ENCODE measurements at places on chromosomes 5 and 9.

GRCh38 chr9:121268851-121269641 is 1.1 kb downstream of the GSN start:
- DNase-seq = no peak
- H3K27me3 ChIP-seq = peaks cover 38% of the 10 kb centered on the region
- peak overlapping the region; percentile 75 for H3K4me3 ChIP-seq
- H3K27ac ChIP-seq = no peak overlapping the region

GRCh38 chr5:112978836-112979235 is 2.2 kb downstream of the DCP2 start:
- H3K4me1 ChIP-seq = peaks cover 58% of the 10 kb centered on the region
- H3K27me3 ChIP-seq = no peaks in the 10 kb centered on the region
- DNase-seq = no peak
- peak overlapping the region; percentile 99 for H3K4me3 ChIP-seq

GRCh38 chr9:92669527-92669889 is 423 bp downstream of the IPPK start:
- H3K4me3 ChIP-seq = peak overlapping the region; percentile 93
- DNase-seq = peak; percentile 25
- peaks cover 27% of the 10 kb centered on the region for H3K4me1 ChIP-seq
- H3K27ac ChIP-seq = peak overlapping the region; percentile 81
- no peaks in the 10 kb centered on the region for H3K27me3 ChIP-seq

DNA sequence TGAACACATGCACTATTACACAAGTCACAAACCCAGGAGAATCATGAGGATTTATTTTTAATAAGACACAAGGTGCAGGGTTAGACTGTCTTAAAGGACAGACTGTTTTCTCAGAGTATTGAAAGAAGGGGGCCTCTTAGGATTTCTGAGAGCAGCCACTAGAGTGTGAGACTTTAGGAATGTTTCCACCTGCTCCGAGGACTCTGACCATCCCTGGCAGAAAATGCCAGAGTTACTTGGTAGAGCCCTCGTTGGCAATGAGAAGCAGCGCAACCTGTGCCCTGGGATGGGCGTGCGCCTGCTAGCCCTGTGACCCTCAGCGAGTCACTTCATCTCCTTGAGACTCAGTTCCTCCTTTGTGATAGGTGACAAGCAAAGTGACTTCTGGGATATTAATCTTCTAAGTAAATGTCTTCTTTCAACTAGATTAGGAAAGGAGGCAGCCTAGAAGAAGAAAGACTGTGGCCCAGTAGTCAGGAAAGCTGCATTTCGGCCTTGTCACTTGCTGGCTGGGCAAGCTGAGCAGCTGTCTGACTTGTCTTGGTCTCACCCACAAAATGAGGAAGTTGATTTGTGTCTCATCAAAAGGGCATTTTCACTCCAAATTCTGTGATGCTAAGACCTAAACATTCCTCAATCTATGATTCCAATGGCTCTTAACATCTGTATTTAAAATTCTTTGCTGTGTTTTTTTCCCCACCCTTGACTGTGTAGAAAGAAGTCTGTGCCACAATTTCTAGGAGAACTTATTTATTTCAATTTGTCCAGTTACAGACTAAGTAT is 60.5 kb downstream of the PTCD2 start:
- DNase-seq = no peak
- H3K27me3 ChIP-seq = peaks cover 16% of the 10 kb centered on the region
- no peak overlapping the region for H3K4me3 ChIP-seq

DNA sequence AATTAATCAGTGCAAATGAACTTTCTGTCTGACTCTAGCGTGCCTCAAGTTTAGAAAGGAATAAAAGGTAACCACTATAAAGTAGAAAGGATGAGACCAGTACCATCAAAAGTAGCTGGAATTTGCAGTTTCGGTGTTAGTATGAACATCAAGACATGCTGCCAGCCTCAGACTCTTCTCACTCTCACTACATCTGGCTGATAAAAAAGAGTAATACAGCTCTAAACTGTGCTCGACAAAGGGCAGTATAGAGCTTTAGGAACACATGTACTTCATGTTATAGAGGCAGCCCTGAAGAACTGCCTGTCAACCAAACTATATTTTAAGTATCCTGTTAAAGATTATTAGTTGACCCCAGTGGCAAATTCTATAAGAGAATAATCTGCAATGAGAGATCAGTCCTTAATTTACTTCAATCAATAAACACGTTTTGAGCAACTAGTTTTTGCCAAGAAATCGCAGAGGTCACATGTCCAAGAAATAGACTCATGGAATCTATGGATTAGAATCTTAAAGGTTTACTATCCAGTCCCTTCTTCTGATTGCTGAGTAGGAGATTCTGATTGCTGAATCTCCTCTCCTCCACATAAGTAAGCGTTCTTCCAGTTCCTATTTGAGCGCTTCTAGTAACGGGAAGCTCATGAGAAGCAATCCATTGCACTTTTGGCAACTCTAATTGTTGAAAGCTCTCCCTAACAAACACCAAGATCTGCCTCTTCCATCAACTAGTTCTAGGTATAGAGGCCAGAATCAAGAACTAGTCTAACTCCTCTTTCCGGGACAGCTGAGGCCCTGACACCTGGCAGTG is 941 bp downstream of the XPA start:
- DNase-seq = no peak
- H3K4me3 ChIP-seq = peak overlapping the region; percentile 90
- peaks cover 33% of the 10 kb centered on the region for H3K36me3 ChIP-seq
- no peaks in the 10 kb centered on the region for H3K27me3 ChIP-seq
- peaks cover 42% of the 10 kb centered on the region for H3K4me1 ChIP-seq
- peak overlapping the region; percentile 83 for H3K27ac ChIP-seq

GRCh38 chr9:5336688-5337087 is 3.0 kb downstream of the RLN1 start:
- DNase-seq = peak; percentile 16
- no peaks in the 10 kb centered on the region for H3K27me3 ChIP-seq
- H3K4me3 ChIP-seq = peak overlapping the region; percentile 21
- peaks cover 23% of the 10 kb centered on the region for H3K36me3 ChIP-seq
- H3K4me1 ChIP-seq = peaks cover 26% of the 10 kb centered on the region
- H3K27ac ChIP-seq = no peak overlapping the region

DNA sequence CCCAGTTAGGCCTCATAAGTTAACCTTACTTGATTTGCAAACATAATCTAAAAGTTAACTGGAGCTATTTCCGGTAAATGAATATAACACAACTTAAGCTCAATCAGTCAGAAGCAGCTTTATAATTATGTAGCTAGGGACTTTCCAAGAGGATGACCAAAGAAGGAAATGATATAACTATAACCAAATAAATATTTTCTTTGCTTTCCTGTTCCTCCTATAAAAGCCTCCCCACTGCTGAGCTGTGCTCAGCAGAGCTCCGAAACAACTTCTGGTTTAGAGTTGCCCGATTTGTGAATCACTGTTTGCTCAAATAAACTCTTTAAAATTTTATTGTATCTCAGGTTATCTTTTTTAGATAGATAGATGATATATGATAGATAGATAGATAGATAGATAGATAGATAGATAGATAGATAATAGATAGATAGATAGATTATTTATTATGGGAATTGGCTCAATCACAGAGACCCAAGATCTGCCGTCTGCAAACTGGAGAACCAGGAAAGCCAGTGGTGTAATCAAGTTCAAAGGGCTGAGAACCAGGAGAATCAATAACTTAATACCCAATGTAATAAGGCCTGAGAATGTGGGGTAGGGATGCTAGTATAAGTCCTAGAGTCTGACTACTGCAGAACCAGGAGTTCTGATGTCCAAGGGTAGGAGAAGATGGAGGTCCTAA is 19.3 kb upstream of the TMEM161B start:
- no peak overlapping the region for H3K4me3 ChIP-seq
- no peak overlapping the region for H3K27ac ChIP-seq
- H3K27me3 ChIP-seq = no peaks in the 10 kb centered on the region
- no peaks in the 10 kb centered on the region for H3K4me1 ChIP-seq

GRCh38 chr5:39515881-39516280 is 91.1 kb upstream of the DAB2 start:
- DNase-seq = no peak
- H3K4me1 ChIP-seq = no peaks in the 10 kb centered on the region
- no peak overlapping the region for H3K4me3 ChIP-seq
- peaks cover 7% of the 10 kb centered on the region for H3K27me3 ChIP-seq
- H3K36me3 ChIP-seq = no peaks in the 10 kb centered on the region
- no peak overlapping the region for H3K27ac ChIP-seq

- DNase-seq = peak; percentile 21
- peaks cover 40% of the 10 kb centered on the region for H3K27me3 ChIP-seq
- H3K27ac ChIP-seq = peak overlapping the region; percentile 77
- peaks cover 25% of the 10 kb centered on the region for H3K4me1 ChIP-seq
- H3K36me3 ChIP-seq = no peaks in the 10 kb centered on the region
Observed at GRCh38 chr5:139747583-139748504, 47.8 kb upstream of the PSD2 start.

GRCh38 chr5:3118340-3118739 is 366.9 kb upstream of the IRX2 start:
- no peak overlapping the region for H3K4me3 ChIP-seq
- no peaks in the 10 kb centered on the region for H3K36me3 ChIP-seq
- H3K27ac ChIP-seq = no peak overlapping the region
- DNase-seq = no peak
- H3K27me3 ChIP-seq = peaks cover 12% of the 10 kb centered on the region

GRCh38 chr5:124747791-124748686 is 1.6 kb upstream of the ZNF608 start:
- no peak for DNase-seq
- H3K4me3 ChIP-seq = no peak overlapping the region
- peaks cover 41% of the 10 kb centered on the region for H3K27me3 ChIP-seq
- no peak overlapping the region for H3K27ac ChIP-seq
